Activated T-helper 2 cell treated with anti-CD3 and anti-CD28 coated beads, Interferon-gamma antibody, Interleukin-2, Interleukin-4, amounts not matched to agents 10 μg/mL and 5 μg/mL and 100 μg/mL, durations not matched to agents 14 hours and 24 hours and 36 hours (primary cell): ENCODE measurements at places on chromosomes 5 and 9. TPM values are rescaled to one million over a fixed set of nuclear protein-coding genes. Genes with fewer than 3 reads are reported as not detected.

- no peak for DNase-seq
Observed at GRCh38 chr9:3332802-3333201, 193.0 kb downstream of the RFX3 start.

DNA sequence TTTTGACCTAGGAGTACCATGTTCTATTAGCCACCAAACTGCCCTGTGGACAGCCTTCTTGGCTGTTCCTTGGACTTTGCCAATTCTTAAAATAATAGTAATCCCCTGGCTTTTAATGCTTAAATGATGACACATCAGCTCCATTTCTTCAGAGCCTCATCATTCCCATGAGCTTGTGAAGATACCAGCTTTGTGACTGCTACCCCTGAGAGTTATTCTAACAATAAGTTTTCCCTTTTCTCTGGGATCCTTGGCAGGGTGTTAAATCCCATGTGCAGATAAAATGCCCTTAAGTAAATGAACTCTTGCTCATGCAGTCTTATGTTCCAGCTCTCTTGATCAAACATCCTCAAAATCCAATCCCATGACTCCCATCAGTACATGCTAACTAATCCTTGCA lies 415.3 kb downstream of the CETN3 start:
- no peak for DNase-seq

FBXW2 gene
- 79.7 and 80.2 TPM in 2 replicates for total RNA-seq

DNA sequence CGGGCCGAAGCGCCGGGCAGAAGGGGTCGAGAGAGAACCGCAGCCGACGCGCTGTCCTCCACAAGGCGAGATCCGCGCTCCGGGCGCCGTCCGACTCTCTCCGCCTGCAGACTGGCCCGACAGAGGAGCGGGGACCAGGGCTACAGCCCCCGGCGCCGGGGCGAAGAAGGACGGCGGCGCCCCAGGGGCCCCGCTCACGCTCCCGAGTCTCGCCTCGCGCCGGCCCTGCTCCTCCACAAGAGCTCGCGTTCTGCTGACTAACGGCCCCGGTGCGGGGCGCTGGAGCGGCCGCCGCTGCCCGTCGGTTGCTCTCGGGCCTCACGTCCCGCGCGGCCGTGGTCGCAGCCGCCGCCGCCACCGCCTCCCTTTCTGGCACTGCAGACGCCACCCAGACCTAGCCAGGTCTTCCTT lies 338 bp downstream of the ABHD17B start:
- DNase-seq, result no peak

EGR1 gene
- total RNA-seq, result 41.9 and 43.0 TPM in 2 replicates

- DNase-seq, result peak; percentile 20
Observed at GRCh38 chr9:111896942-111897600, 457 bp downstream of the UGCG start.

PCDHA6 gene
- not detected in 2 replicates for total RNA-seq

IL3 gene
- total RNA-seq, result 140 and 142 TPM in 2 replicates

GRCh38 chr9:136047076-136047774 lies 47.9 kb downstream of the NACC2 start:
- no peak for DNase-seq

ZBED3 gene
- total RNA-seq, result 0.48 and 0.60 TPM in 2 replicates

DNA sequence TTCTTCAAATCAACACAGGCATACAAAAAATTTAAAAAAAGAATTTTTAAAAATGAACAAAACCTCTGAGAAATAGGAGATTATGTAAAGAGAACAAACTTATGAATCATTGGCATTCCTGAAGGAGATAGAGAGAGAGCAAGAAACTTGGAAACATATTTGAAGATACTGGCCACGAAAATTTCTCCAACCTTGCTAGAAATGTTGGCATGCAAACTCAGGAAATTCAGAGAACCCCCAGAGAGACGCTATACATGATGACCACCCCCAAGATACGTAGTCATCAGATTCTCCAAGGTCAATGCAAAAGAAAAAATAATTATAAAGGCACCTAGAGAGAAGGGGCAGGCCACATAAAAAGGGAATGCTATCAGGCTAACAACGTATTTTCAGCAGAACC lies 472.5 kb downstream of the MTRR start:
- no peak for DNase-seq

DNA sequence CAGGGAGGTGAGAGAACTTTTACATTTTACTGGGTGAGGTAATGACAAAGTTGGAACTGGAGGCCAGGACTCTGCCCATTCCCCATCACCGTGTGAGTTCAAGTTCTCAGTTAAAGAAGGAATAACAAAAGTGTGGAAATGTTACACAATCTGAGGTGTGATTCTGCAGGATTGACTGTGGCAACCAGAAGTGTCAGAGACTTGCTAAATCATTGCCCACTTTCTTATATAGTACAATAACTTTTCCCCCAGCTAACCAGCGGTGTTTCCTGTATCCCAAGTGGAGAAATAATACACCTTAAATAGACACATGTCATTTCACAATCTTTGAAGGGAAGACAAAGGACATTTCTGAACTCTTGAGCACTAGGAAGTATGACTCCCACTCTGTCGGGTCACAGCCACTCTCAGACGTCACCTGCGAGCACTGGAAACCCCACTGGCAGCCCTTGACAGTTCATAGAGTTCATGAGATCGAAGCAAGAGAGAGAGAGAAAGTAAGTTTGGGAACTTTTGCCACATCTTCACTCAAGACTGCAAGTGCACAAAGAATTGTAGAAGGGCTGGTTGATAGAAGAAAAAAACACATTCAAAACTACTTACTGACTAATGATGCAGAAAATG lies 28.4 kb downstream of the PAX5 start:
- no peak for DNase-seq

- DNase-seq, result no peak
Observed at GRCh38 chr9:86281593-86282076, 703 bp downstream of the ISCA1 start.

FUT7 gene
- total RNA-seq, result 0.21 TPM in 1 of 2 replicates, not detected in the other

GRCh38 chr5:143192191-143192900 lies 211.1 kb downstream of the NR3C1 start:
- DNase-seq, result no peak

DNA sequence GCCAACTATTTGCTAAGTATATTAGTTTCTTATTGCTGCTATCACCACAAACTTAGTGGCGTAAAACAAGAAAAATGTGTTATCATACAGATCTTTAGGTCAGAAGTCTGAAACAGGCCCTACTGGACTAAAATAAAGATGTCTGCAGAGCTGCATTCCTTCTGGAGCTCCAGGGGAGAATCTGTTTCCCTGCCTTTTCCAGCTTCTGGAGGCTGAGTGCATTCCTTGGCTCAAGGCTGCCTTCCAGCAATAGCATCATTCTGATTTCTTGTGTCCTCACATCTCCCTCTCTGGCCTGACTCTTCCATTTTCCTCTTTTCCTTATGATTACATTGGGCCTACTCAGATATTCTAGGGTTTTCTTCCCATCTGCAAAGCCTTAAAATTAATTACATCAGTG lies 15.9 kb downstream of the MAN2A1 start:
- DNase-seq, result no peak

DNA sequence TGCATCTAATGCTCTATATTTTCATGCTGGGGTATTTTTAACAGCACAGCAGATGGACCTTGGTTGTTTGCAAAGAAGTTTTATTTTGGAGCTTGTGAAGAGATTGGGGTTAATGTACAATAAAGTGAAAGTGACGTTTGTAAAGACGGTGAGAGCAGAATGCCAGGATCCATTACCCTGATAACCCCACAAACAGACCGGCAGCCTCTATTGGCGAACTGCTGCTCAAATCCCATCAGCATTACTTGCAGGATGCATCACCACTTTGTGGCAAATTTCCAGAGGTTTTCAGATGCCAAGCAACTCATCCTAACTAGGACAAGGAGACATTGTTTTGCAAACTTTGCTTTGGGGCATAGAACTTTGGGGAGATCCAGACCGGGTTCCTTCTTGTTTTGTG lies 383.3 kb upstream of the ZNF462 start:
- DNase-seq, result no peak

KCTD16 gene
- not detected in 2 replicates for total RNA-seq

GRCh38 chr9:106450549-106450948 lies 412.4 kb upstream of the ZNF462 start:
- DNase-seq, result no peak

DNA sequence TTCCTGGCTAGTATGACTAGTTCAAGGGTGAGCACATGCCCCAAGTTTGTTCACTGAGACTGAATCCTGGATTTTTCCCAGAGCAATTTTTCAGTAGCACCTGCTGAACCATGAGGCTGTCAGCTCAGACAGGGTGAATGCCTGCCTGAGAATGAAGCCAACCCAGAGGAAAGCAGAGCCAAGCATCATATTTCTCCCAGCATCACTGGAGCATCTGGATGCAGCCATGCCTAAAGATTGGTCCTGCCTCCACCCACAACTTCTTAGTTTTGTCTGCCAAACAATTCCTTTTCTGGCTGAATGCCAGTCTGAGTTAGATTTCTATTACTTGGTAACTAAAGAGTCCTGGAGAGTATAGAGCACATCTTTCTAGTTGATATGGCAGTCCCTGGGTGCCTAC lies 343.6 kb downstream of the CSNK1G3 start:
- no peak for DNase-seq

DNA sequence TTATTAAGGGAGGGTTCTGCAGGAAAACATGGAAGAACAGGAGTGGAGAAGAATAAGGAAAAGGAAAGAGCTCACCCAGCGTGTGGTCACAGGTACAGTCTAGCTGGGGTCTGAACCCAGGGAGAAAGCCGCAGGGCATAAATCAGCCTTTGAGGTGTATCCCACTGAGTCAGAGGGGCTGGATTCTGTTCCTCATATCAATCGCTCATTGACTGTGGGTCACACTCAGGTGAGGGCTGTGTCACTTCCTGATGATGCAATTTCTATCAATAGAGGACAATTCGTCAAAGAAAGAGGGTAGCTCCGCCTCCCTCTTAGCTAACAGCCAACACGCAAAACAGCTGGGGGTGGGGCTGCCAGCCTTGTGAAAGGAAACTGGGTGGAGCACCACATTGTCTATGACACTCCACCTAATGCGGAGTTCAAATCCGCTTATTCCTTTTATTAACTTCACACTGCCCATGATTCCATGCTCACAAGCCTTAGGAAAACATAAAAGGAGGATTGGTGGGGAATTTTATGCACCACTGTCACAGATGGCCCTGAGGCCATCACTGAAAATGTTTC lies 176.2 kb downstream of the ICE1 start:
- no peak for DNase-seq

DNA sequence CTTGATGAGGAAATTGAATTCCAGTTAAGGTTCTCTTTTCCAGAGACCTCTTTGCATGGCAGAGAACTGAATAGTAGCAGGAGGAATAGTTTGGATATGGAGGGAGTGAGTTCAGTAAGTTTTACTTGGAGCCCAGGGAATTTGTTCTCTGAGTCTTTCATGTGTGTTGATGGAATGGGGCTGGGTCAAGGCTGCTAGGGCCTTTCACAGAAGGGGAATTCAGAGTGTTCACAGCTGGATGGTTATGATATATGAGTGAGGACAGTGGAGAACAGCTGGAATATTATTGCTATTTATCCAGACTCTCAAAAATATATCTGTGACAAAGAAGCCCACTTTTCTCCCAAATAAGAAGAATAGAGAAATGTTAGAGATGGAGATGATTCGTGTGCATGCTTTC lies 372.8 kb downstream of the PLK2 start:
- no peak for DNase-seq

SLC27A4 gene
- 30.5 and 32.0 TPM in 2 replicates for total RNA-seq

- DNase-seq, result no peak
Observed at GRCh38 chr5:150153957-150154617, 1.6 kb downstream of the PDGFRB start.

- DNase-seq, result no peak
Observed at GRCh38 chr9:95101326-95101725, 216.2 kb downstream of the FANCC start.

GRCh38 chr9:93268551-93269314 lies 84.8 kb downstream of the WNK2 start:
- peak; percentile 7 for DNase-seq

TRIM41 gene
- total RNA-seq, result 32.2 and 33.0 TPM in 2 replicates

LOX gene
- total RNA-seq, result not detected in 2 replicates

DNA sequence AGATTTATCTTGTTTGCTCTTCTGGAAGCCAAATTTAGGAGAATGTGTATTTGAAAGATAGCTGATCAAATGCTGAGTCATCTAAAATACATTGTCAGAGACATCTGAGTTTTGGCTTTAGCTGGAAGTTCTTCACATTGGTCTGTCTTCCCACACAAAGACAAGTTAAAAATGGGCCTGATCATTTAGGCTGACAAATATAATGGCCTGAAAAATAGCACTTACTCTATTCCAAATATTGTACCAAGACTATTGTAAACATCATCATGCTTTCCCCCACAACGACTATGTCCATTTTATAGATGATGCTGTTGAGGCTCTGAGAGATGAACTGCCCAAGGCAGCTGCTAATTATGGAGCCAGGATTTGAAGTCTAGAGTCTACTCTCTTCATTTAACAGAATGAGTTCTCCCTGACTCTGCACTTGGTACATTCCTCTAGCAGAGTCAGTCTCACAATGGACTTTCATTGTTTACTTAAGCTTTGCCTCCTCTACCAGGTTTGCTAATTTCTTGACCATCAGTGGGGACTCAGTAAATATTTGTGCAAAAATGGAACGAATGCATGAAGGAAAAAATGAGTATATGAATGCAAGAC lies 619.4 kb upstream of the KLF4 start:
- DNase-seq, result no peak

- no peak for DNase-seq
Observed at GRCh38 chr5:96943799-96944198, 7.9 kb downstream of the LNPEP start.

DNA sequence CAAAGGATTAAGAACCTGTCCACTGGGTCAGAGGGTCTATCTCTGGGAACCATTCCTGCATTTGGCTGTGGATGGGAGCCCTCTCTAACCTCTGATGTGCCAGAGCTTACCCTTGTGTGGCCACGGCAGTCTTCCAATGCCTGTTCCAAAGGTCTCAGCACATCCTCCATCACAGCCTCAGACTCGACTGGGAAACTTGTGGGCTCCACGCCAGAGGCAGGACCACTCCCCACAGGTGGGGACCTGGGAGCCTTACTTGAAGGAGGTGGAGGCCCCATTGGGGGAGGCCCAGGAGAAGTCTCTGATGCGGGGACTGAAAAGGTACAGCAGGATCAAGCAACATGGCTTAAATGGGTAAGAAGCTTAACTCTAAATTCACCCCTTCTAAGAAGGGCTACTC lies 4.4 kb downstream of the EIF4EBP3 start:
- DNase-seq, result no peak

- DNase-seq, result no peak
Observed at GRCh38 chr5:179345433-179346321, at the start of gene ADAMTS2. TSS of gene ADAMTS2 (minus strand) at chr5:179345461. CDS start at chr5:179345328, 133 bp downstream.

HDHD3 gene
- total RNA-seq, result 18.7 and 18.8 TPM in 2 replicates

DNA sequence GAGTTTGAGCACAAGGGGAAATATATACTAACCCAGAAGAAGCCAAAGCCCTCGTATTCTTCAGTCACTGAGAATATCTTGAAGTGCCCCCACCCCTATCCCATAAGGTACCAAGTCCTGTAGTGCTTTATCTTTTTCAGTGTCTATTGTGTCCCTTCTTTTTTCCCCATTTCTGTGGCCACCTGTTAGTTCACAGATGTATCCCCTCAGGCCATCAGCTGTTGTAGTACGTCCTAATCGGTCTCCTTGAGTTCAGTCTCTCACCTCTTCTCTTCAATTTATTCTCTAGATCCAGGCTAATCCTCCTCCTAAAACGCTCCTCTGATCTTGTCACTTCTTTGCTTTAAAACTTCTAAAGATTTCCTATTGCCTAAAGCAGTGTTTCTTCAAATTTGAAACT lies 10.4 kb downstream of the RGS7BP start:
- DNase-seq, result no peak
